RCC 7860 (cell line): ENCODE measurements at places on chromosomes 5 and 9.

- no peak for DNase-seq
These were observed 267.5 kb downstream of the SLF1 start for GRCh38 chr5:94885931-94886330.

DNA sequence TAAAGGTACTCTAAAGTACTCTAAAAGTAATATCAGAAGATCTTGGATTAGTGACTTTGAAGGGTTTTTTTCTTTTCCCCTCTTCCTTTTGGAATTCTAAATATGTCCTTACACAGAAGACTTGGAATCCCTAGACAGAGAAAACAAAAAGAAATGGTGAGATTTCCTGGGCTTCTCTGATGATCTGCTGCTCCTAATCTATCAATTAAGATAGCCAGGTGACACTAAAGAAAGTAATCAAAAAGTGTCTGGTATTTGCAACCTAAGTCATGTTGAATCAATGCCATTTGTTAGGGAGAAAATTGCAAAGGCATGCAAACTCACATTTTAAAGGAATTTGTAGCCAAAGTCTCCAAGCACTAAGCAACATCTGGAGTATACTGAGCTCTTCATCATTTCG, 29.5 kb upstream of the MYO10 start:
- DNase-seq: no peak

- no peak for DNase-seq
These were observed 134.6 kb downstream of the OLFM1 start for GRCh38 chr9:135221951-135222631.

DNA sequence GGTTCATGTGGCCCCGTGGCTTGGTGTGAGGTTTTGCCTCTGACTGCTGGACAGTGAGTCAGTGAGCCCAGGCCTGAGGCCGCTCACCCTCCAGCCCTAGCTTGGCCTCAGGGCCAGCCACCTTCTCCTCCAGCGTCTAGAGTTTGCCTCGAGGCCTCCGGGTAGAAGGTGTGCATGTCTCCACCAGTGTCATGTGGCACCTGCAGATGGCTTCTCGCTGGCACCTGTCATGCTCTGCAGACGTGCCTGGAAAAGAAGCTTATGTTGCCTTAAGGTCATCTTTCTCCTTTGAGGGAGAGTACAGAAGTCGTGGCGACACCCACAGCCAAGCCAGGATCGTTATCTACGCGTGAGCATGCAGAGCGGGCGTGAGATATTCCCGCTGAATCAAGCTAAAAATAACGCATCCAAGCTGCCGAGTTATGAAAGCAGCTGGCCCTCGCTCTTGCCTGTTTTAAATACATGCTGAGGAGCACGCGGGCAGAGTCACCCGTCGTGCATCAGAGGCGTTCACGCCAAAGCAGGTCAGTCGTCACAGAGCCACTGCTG, 79.7 kb upstream of the FCN2 start:
- no peak for DNase-seq

- no peak for DNase-seq
These were observed 64.8 kb downstream of the HSPA4 start for GRCh38 chr5:133116601-133117000.

GRCh38 chr5:126335886-126336285, 87.3 kb upstream of the GRAMD2B start:
- DNase-seq: no peak

DNA sequence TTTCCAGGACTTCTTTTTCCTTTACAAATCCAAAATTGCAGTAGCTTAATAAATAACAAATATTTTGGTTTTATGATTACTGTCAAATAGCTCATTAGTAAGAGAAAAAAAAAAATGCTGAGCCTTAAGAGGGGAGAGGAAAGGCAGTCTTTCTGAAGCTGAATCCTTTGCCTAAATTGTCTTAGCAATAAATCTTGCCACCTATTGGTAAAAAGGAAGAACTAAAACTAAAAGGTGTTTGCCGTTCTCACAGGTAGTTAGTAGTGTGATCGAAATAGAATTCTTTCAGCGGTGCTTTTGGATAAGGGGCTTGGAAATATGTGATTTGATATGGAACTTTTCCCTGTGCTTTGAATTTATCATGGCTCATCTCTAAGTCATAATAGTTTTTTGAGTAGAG, 31.2 kb downstream of the PIK3R1 start:
- DNase-seq: no peak

DNA sequence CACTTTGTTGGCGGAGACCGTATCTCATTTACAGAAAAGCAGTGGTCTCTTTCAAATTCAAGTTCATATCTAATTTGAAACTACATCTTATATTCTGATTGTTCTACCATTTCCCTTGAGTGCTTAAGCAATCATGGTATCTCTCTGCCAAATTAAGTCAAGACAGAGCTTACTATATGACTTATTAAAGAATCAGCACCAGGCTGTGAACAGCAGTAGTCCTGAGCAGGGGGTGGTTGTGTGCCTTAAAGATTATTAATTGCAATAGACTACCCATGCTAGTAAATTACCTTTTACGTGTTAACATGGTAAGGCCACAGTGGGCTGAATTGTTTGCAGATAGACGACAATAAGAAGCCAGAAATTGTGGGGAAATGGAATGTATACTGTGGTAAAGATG, 21.5 kb downstream of the SNCAIP start:
- DNase-seq: no peak

GRCh38 chr5:153797484-153797883, 241.2 kb downstream of the FAM114A2 start:
- DNase-seq: no peak

DNA sequence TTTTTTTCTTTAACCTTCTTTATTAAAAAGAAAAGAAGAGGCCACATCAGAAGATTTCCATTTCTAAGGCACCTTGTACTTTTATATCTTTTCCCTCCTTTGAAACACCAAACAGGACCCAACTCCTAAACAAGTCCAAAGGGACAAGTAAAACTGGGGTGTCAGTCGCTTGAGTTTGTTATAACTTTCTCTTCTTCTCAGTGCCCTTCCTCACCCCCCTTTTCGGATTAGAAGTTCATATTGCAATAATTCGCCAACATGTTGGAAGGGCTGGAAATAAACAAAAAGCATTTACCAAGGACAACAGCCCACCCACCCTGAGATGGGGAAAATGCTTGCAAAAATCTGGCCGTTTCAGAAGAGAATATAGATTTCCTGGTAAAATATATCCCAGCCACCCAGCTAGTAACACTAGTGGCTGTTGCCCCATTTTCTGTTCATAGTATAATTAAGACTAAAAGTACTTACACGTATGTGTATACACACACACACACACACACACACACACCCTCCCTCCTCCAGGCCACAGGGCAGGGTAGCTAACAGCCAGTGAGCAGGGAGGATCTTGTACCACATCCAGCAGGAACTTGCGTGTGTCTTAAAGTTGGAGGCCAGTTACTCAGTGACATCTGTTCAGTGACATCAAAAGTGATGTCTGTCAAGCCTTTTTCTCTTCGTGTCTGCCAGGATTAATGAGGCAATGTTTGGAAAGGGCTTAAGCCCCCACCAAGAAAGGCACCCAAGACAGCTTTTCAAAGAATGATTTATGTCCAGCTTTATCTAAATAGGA, 149.1 kb upstream of the KLF4 start:
- no peak for DNase-seq

DNA sequence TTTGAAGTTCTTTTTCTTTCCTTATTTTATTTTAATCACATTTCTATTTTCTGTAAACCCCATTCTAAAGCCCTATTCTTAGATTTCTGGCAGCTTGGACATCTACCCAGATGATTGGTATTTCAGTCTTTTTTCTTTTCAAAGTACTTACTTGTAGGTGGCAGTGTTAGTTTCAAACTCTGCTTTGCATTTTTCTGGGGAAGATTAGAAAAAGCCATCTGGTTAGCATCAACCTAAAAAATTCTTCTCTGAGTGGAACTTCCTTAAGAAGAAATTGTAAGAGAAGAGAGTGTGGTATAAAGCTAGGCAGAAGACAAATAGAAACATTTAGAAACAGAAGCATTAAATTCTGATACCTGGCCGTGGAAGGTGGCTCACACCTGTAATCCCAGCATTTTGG, 17.2 kb upstream of the TENT2 start:
- no peak for DNase-seq

DNA sequence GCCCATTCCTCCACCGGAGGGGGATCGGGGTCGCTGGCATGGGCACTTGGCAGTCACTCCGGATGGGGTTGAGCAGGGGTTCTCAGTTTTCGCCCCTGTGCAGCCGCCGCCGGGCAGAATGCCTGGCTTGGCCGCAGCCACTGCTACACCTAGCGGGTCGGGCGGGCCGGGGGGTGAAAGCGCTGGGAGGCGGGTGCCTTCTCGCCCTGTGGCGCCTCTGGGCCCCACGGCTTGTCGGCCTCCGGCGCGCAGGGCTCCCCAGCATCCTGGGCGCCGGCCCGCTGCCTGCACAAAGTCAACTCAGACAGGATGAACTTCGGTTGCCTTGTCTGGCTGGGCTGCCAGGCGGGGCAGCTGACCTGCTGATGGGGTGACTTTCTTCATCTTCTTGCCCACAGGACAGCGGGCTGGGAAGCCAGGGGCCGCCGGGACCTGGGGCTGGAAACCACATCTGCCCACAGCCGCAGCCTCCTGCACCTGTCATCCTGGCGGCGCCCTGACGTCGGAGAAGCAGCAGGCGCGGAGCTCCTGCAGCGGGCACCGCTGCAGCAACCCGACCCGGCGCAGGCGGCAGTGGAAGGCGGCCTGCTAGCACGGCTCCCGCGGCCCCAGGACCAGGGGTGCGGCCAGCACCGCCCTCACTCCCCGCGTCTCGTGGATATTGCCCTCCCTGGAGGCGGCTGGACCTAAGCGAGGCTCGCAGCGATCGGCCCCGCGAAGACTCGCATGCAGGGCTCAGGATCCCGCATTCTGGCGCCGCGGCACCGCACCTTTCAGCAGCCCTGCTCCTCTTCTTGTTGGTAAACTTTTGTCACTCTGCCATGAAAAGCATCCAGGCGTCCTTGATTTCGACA, 1.3 kb upstream of the ANKRD18A start:
- DNase-seq: no peak

DNA sequence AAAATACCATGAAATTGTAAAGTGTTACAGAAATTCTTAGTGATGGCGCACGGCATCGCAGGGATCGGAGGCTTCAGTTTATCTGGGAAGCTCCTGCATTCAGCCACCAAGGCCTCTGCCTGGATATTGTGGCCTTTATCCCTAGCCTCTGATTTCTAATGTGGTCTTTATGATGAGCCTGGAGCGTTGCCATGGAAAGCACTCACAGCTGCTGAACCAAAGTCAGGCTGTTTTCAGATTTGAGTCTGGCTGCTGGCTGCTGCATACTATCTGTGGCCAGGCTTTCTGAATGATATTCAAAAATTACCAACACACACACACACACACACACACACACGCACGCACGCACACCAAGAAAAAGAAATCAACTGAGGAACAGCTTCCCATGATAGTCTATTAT, 101.1 kb upstream of the ZNF366 start:
- DNase-seq: no peak

- no peak for DNase-seq
These were observed 2.4 kb downstream of the SLC36A1 start for GRCh38 chr5:151449839-151450238.

GRCh38 chr9:135655317-135655716, 7.8 kb upstream of the LCN9 start:
- no peak for DNase-seq

GRCh38 chr5:157602505-157602904, 26.9 kb upstream of the ADAM19 start:
- DNase-seq: peak; percentile 69

DNA sequence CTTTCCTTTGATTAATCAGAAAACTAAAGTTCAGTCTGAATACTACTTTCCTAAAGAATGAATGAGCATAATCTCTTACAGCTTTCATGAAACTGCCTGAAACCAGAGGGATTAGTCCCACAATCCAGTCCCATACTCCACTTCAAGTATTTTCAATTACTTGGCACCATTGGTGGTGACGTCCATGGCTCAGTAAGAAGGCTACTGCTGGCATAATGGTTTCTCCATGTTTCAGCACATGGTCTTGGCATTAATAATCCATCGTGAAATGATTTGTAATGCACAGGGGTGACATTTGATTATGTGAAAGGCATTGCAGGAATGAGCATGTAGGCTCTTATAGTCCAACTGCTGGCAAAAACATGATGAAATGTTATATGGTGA, 23.4 kb downstream of the LIX1 start:
- no peak for DNase-seq
